ENCODE measurements at places on chromosomes 16 and 17.

DNA sequence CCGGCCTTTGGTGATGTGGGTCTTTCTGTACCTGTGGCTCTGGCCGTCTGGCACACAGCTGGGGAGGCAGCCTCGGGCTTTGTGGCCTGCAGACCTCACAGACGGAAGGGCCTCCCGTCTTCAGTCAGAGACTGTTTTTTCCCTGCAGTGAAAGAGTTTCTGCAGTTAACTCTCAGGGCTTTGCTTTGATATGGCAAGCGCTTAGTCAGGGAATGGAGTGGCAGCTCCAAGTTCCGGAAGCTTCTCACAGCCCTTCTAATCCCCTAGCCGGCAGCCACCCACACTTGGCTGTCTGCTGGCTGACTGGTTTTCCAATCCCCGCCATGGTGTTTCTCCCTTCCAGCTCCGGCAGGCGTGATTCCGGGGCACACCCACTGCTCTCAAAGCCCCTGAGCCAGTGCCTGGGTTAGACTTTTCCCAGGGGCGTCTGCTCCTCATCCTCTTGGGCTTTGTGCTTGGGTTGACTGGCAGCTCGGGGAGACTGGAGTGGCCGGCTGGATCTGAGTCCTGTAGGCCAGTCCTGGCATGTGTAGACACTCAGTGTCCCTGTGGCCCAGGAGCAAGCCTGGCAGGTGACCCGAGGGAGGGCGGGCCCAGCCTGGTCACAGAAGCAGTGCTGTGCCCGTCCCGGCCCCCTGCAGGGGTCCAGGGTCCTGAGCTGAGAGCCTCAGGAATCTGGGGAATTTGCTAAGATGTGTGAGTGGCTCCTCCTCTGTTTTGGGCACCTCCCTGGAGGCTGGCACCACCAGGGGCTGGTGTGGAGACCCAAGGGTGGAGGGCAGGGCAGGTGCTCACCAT lies 29.9 kb downstream of the BAIAP2 start:
- no peak for DNase-seq

DNA sequence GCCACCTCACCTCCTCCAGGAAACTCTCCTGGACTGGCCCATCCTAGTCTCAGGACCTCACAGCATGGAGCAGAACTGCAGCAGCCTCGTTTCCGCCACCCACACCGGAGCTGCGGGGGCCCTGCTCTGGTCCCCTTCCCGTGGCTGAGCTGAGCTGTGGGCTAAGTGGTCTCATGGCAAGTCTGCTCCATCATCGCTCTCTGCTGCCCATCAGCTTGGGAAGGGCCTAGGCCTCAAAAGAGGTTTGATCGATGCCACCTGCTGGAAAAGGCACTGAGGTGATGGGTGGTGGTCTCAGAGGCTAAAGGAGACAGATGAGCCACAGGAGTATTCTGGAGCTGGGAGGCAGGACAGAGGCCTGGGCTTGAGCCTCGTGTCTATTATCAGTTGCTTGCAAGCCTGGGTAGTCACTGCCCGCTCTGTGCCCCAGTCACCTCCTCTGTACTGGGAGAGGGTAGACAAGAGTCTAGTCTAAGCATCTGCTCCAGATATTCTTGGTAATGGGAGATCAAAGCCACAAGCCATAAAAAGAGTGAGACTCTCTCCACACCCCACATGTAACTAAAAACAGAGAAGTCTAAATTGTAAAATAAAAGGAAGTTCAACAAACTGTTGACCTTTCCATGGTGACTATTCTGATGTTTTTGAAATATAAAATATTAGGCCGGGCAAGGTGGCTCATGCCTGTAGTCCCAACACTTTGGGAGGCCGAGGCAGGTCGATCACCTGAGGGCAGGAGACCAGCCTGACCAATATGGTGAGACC lies 1.6 kb downstream of the ITGAE start:
- no peak for DNase-seq

GRCh38 chr16:56436258-56436657 lies 10.9 kb upstream of the AMFR start:
- DNase-seq = no peak

- DNase-seq = no peak
Observed at GRCh38 chr17:15931394-15931793, 13.5 kb upstream of the ADORA2B start.

Data from CD8-positive, alpha-beta T cell (primary cell).